ENCODE measurements at places on chromosomes 11 and 22. TPM values are rescaled to one million over a fixed set of nuclear protein-coding genes. Genes with fewer than 3 reads are reported as not detected.

DNA sequence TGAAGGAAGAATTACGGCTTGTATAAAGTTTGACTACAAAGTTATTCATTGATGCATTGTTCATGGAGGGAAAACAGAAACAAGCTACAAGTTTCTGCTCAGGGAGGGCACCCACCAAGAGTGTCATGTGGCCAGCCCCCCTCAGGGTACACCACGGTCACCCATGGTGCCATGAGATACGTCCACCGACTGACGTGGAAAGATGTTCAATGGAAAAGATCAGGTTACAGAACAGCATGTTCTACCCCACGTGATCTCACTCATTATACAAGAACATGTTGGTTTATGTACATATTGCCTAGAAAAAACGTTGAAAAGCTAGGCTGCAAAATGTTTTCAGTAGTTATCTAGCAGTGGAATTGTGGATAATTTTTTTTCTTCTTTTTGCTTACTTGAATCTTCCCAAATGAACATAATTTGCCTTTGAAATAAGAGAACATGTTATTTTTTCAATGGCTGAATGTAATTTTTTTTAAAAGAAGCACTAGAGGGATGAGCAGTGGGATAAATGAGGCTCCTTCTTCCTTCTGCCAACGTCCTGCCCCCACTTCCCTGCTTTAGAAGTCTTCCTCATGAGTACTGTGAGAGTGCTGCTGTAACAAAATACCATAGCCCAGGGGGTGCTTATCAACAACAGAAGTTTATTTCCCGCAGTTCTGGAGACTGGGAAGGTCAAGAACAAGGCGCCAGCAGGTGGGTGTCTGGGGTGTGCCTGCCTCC is 22.5 kb downstream of the RCN1 start:
- no peak for DNase-seq

UPK3A gene
- polyA plus RNA-seq = not detected

- DNase-seq = no peak
Measured at GRCh38 chr22:31134688-31135087, 5.6 kb downstream of the PLA2G3 start.

- no peak for DNase-seq
Measured at GRCh38 chr11:67541198-67541597, 18.0 kb upstream of the CABP2 start.

DNA sequence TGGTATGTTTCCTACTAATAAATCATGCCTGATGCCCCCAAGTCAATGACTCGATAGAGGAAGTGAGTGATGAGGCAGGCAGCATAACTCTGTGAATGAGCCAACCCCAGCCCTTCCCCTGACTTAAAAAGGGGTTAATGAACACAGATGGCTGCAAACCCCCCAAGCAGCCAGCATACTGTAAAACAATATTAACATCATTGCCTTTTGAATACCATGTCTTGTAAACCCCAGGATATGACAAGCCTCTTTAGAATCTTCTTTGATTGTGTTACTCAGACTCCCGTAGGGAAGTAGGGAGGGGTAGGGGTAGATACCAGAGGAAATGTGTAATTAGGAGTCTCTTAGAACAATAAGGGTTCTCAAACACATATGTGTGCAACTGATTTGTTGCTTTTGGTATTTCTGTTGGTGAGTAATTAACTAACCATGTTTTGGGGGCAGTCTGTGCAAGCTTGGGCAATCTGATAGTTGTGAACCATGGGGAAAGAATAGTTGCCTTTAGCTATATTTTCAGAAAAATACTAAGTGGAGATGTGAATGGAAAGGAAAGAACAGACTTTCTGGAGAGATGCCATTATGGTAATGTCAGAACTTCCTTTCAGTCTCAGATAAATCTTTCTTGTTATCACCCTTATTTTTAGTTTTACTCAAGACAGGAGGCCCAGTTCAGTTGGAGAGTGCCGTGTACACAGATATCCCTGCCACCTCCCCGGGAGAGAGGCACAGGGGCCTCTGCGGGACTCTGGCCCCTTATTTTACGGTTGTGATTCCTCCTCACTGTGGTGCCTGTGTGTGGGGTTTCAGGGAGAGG is 701.8 kb downstream of the NTM start:
- peak; percentile 47 for DNase-seq

SOX10 gene
- polyA plus RNA-seq = 7.8 TPM

DNA sequence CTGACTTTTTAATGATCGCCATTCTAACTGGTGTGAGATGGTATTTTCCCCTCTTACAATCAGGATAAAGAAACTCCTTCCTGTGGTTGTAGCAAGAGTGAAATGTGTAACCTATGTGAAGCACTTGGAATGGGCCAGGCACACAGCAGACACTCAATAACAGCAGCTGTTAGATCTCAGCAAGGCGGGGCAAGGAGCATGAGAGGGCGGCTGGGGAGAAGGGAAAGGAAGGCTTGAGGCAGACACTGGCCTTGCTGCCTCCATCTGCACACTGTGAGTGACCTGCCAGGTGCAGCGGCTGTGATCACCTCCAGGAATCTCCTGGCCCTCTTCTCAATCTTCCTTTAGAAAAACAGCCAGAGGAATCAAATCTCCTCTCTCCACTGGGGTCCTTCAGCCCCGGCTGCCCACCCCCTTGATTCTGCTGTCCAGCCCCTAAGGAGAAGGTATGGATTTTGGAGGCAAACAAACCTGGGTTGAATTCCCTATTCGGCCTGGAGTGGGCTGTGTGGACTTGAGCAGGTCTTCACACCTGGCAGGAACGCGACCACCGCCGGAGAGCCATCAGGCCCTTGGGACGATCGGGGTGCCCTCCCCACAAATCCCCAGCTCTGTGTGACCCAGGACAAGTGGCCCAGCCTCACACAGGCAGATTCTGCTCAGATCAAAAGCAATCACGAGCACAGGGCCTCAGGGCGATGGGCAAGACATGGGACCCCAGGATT is 49.0 kb downstream of the RPUSD4 start:
- DNase-seq = no peak

- DNase-seq = no peak
Measured at GRCh38 chr11:198236-198806, 5.4 kb downstream of the SCGB1C1 start.

DNA sequence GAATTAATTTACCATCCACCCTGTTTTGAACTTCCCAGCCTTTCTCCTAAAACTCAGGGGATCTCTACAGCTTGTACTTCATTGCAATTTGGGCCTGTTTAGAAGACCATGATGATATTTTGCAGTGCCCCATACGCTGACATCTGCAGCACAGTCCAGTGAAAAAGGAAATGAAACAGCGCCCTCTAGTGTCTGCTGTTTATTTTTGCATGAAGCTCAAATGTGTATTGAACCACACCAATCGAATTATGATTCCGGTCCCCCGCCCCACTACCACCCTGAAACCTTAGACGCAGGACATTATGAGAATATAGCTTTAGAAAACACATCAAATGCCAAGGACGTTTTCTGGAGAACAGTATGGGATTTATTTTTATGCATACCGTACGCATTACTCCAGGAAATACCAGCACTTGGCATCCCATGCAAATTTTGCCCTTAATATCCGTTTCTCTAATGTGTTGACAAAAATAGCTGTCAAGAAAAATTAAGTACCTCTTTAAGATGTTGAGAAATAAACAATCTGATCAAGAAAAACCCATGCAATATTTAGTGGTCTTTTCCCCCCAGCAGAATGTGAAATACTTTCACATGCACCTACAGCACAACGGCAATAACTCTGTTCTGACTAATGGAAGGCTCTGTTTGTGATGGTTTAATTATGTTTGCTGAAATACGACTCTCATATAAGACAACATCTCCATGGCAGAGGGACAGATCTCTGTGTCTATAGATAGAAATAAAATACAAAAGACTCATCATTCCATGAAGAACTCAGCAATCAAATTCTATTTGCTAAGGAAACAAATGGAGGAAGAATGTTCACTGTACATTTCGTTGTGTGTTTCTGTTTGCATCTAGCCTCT is 93.9 kb downstream of the TECTA start:
- DNase-seq = peak; percentile 82

IL18 gene
- 0.34 TPM for polyA plus RNA-seq

DNA sequence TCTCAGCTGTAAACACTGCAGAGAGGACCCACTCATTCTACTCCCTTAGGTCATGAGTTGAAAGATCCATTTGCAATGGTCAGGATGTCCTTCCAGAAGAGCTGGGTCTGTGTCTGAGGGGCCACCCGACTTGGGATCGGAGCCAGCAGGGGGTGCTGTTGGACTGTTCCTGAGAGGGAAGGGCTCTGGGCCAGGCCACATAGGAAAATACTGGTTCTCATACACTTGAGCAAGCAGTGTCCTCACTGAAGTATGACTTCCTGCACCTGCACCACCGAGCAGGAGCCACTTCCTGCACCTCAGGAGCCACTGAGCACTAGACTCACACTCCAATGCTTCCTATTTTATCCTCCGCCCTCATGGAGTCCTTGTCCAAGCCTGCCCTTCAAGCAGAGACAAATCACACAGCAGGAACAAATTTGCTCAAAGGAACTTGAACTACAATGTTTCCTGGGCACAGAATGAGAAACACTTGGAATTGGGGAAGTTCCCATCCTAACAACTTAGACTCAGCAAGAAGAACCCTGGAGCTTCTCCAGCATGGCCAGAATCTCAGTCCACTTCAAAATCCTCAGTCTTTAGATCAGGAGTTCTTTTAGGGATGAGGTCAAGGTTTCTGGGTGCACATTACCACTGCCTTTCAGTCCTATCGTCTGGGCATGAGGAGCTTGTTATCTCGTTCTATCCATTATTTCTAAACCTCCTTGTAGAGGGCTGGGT is 36.6 kb upstream of the VPREB1 start:
- peak; percentile 31 for DNase-seq

GLYAT gene
- 0.41 TPM for polyA plus RNA-seq

CNIH2 gene
- 6.0 TPM for polyA plus RNA-seq

GRCh38 chr11:130650456-130651030 is 202.1 kb downstream of the ADAMTS15 start:
- no peak for DNase-seq

- no peak for DNase-seq
Measured at GRCh38 chr11:95522874-95523273, 266.7 kb downstream of the FAM76B start.

OR2AG2 gene
- polyA plus RNA-seq = not detected

DNA sequence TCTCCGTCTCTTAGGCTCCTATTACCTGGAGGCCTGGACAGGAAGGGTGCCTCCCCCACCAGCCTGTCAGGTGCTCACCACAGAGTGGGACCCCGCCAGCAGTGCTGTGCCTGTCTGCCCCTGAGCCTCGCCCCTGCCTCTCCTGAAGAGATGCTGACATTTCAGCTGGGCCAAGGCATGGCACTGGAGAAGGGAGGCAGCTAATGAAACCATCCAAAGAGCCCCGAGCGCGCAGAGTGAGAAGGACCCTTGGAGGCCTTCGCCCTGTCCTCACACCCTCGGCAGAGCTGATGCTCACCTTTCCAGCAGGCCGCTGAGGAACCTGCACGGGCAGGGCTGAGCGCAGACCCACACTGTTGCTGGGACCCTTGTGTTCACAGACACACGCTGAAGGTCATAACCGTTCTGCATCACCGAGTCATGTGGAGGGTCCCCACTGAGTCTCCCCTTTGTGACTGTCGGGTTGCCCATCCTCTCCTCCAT is 2.1 kb upstream of the LRFN4 start:
- DNase-seq = no peak
